GM23338 (cell line): ENCODE measurements at places on chromosomes 7 and 10. TPM values are rescaled to one million over a fixed set of nuclear protein-coding genes. Genes with fewer than 3 reads are reported as not detected.

The ARPC1B gene
- 93.2 and 132 TPM in 2 replicates for total RNA-seq

- peak; percentile 65 for DNase-seq
Observed at GRCh38 chr10:133124357-133125211, 35.4 kb upstream of the KNDC1 start.

DNA sequence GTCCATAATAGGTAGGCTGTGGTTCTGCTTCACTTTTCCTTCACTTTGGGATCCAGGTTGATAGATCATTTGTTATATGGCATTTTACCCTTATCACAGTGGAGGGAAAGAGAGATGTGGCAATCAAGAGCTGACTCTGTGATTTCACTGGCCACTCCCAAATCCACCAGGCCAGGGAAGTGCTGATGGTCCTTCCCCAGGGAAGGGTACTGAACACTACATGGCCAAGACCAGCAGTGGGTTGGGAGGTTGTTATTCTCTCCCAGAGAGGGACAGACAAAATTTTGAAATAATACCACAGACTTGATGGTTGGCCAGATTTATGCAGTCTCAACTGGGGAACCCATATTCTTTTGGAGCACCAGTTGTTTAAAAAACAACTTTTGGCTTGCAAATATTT is 102.5 kb downstream of the SND1 start:
- no peak for DNase-seq

GRCh38 chr7:43244232-43244631 is 131.8 kb downstream of the HECW1 start:
- DNase-seq, result no peak

- no peak for DNase-seq
Observed at GRCh38 chr10:62047960-62048383, 146.5 kb downstream of the ARID5B start.

GRCh38 chr7:72069263-72069662 is 342.9 kb downstream of the CALN1 start:
- peak; percentile 44 for DNase-seq

The ICA1 gene
- 37.3 and 45.2 TPM in 2 replicates for total RNA-seq

GRCh38 chr10:61257956-61258496 is 195.2 kb downstream of the TMEM26 start:
- no peak for DNase-seq

The LRRC61 gene
- total RNA-seq, result 67.6 and 75.2 TPM in 2 replicates

The GARIN1A gene
- total RNA-seq, result 0.12 TPM in 1 of 2 replicates, not detected in the other

DNA sequence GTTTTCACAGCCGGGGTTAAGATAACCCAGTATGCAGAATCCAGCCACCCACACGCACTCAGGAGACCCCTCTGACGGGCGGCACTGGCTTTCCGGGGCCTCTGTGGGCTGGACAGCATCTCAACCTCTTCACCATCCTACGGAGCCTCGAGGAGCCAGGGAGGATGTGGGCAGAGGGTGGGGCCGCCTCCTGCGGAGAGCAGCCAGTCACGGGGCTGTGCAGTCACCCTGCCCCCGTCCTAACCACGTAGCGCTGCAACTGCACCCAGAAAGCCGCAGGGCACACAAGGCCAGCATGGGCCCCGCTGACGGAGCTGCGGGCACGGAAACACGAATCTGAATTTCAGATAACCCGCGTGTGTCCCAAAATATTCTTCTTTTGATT is 270.3 kb downstream of the ELFN1 start:
- no peak for DNase-seq

DNA sequence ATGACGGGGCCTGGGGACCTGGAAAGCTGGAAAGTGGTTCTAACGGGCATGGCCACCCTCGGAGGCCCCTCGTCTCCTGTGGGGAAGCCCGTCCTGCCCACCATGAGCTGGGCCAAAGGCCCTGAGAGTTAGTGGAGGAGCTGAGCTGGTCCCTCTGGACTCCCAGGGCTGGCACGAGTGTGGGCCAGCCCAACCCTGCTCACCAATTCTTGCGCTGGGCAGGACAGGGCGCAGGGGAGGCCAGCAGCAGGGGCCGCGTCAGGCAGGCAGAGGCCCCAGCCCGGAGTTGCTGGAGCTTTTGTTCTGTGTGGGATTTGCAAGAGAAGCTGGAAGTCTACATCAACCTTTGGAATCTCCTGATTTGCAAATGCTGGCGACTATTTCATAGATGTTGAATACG is 29.8 kb downstream of the UNCX start:
- no peak for DNase-seq

DNA sequence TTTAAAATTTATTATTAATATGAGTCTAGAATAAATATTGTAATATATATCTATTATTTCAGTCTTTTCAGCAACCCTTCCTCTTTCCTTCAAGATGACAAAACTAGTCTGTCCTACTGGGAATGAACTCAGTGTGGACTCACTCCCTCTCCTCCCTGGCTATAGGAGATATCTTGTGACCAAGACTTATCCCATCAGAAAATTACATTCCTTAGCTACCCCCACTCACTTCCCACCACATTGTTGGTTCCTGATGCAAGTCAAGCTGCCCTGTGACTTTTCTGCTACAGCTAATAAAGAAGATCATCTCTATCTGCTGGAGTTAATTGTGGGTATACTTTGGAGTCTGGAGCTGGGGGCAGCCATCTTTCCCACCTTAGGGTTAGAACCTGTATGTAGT is 28.0 kb upstream of the MCU start:
- no peak for DNase-seq

The NODAL gene
- total RNA-seq, result 28.4 and 29.9 TPM in 2 replicates

- DNase-seq, result no peak
Observed at GRCh38 chr10:60041489-60042133, 135.3 kb upstream of the CCDC6 start.

- DNase-seq, result no peak
Observed at GRCh38 chr10:14751921-14752320, 22.8 kb downstream of the FAM107B start.

- no peak for DNase-seq
Observed at GRCh38 chr10:122132882-122133565, 138.1 kb upstream of the BTBD16 start.

DNA sequence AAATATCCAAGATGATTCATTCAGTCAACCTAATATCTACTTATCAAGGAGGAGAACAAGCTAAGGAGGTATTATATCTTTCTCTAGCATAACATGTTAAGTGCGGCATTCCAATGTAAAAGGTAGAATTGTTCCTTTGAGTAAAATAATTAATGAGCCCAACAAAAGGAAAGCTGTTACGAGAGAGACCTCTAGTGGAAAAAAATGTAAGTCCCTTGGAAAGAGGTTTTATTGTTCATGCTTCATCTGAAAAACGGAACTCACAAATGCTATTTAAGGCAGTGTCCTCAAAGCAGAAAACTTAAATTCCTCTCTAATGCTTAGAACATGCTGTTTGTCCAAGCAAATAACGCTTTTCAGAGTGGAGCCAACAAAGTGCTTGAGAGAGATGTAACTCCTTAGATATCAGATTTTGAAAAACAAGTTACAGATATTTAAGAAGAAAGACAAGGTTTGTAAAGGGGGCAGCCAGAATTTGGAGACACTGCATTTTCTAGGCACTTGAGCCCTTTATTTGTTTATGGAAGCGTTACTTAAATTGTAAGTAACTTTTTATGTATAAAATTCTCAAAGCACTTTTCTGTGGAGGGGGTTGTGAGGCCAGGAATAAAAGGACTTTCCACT is 119.9 kb downstream of the TFEC start:
- DNase-seq, result peak; percentile 70

The ASZ1 gene
- total RNA-seq, result not detected in 2 replicates

The MCM10 gene
- 30.7 and 38.2 TPM in 2 replicates for total RNA-seq

The RNF32 gene
- total RNA-seq, result 0.56 TPM in 1 of 2 replicates, not detected in the other

The ITPRID1 gene
- total RNA-seq, result 0.27 and 0.45 TPM in 2 replicates

- DNase-seq, result no peak
Observed at GRCh38 chr10:108812296-108812695, 1111.0 kb downstream of the XPNPEP1 start.

The GLI3 gene
- total RNA-seq, result 17.0 and 17.9 TPM in 2 replicates

The FAM25A gene
- not detected in 2 replicates for total RNA-seq

- peak; percentile 30 for DNase-seq
Observed at GRCh38 chr10:99659868-99660366, 608 bp downstream of the ENTPD7 start.

GRCh38 chr10:80526742-80527141 is 11.0 kb upstream of the SH2D4B start:
- DNase-seq, result no peak

The TRIM73 gene
- 0.31 and 0.54 TPM in 2 replicates for total RNA-seq

The MYOZ1 gene
- 2.4 and 3.2 TPM in 2 replicates for total RNA-seq

DNA sequence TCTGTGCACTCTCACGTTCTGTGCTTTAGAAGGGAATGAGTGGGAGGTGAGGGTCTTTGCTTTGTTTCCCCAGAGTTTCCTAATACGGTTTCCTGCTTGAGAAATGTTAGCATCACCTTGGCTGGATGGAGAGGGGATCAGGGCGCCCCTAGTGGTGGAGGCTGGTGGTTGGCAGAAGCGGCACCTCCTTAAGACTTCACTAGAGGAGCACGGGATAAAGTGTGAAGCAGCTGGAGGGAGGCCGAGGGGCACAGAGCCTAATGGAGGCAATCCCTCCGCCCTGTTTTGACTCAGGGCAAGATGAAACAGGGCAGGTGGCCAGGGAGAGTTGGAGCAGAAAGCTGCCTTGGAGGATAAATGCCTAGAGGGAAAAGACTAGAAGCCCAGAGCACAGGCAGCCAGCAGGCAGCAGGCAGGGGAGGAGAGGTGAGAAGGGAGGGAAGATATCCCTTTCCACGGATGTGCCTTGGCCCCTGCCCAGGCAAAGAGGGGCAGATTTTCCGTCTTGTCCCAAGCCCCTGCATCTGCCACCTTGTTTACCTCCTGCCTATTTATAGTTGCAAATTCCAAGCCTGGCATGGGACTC is 56.0 kb upstream of the BTRC start:
- DNase-seq, result peak; percentile 87

The PPP1R17 gene
- total RNA-seq, result 0.27 and 0.52 TPM in 2 replicates

The TMEM72 gene
- not detected in 2 replicates for total RNA-seq

GRCh38 chr7:125563557-125563956 is 633.9 kb upstream of the POT1 start:
- no peak for DNase-seq

The KCP gene
- total RNA-seq, result 0.76 and 1.3 TPM in 2 replicates

The FGFBP3 gene
- 73.2 and 73.9 TPM in 2 replicates for total RNA-seq

- peak; percentile 37 for DNase-seq
Observed at GRCh38 chr7:5780801-5781496, 514 bp downstream of the RNF216 start.

The PDE1C gene
- 0.28 and 0.74 TPM in 2 replicates for total RNA-seq

The GIMAP7 gene
- total RNA-seq, result not detected in 2 replicates

DNA sequence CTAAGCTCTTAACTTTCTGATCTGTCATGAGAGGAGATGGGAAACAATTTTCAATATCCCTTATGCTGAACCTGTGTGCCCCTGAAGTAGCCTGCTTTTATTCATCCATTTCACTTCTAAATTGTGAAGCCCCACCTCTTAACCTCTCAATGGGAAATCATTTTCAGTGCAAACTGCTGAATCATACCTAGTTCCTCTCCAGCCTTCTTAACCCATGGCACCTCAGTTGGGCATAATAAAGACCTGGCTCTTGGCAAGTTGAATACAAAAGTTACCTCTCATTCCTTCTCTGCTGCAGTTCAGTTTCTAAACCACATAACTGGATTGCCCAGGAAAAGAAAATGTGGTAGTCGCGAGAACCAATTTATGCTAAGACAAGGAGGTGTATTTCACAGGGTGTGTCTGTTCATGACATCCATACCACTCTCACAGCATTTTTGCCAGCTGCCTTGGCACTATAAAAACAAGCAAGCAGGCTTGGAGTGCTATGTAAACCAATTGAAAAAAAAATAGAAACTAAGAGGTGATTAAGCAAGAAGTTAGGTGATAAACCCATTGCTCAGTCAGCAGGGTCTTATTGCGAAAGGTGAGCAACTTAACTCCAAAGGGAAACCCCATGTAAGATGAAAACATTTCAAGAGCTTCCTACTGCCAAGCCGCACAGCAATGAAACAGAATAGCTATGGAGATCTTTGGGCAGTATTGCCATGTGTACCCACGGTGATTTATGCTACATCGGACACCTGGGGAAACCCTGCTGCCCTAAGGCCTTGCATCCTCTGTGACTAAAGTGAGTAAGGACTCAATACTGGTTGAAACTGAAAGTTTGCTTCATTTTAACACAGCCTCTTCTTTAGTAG is 57.0 kb upstream of the DKK1 start:
- no peak for DNase-seq

- no peak for DNase-seq
Observed at GRCh38 chr7:3064067-3064466, 20.4 kb upstream of the CARD11 start.

The BMPER gene
- total RNA-seq, result 0.43 and 1.4 TPM in 2 replicates

The FOXI2 gene
- total RNA-seq, result 1.1 and 1.3 TPM in 2 replicates

The CPA1 gene
- total RNA-seq, result not detected in 2 replicates

DNA sequence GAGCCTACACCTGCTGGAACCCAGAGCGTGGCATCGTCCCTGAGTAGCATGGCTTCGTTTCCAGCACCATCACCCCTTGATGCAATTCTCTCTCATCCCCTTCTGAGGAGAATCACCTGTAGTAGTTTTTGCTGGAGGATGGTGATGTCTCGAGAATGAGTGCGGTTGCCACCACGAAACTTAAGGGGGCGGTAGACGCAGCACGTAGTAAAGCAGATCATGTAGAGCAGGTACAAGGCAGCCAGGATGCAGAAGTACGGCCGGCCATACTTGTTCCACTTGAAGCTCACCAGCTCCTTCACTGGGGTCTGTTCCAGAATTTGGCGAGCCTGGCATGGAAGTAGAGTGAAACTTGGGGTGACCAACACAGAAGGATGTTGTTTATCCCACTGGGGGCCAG is 8.1 kb downstream of the TRPV5 start:
- peak; percentile 78 for DNase-seq

GRCh38 chr10:52443419-52444388 is 129.6 kb downstream of the DKK1 start:
- DNase-seq, result no peak

The BPGM gene
- 16.8 and 16.9 TPM in 2 replicates for total RNA-seq

The AKR1C3 gene
- total RNA-seq, result 5.1 and 6.9 TPM in 2 replicates

DNA sequence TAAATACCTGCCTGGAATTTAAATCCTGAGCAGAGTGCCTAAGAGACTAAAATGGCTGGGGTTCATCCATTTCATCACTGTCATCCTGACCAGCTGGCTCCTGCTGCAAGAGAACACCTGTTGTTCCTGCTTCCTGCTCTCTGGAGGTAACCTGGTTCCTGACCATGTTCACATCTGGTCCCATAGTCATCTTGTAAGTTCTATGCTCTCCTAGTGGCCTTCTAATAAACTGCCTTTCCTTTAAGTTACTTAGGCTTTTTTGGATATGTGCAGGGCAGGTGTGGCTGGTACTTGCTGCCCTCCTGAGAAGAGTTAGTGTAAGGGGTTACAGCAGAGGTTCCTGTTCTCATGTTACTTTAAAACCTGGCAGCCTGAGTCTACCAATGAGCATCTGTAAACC is 80.0 kb downstream of the NRCAM start:
- DNase-seq, result peak; percentile 35

The CRHR2 gene
- 0.14 and 0.23 TPM in 2 replicates for total RNA-seq
